Mesendoderm (in vitro differentiated cells): ENCODE measurements at places on chromosomes 7 and 10.
A peak's percentile ranks its signal among the peaks of the same experiment; 100 is the strongest.

- no peak for DNase-seq
Observed at GRCh38 chr7:80612880-80613279, 25.6 kb upstream of the CD36 start.

GRCh38 chr7:46191776-46192175 is 270.7 kb upstream of the IGFBP3 start:
- no peak for DNase-seq

DNA sequence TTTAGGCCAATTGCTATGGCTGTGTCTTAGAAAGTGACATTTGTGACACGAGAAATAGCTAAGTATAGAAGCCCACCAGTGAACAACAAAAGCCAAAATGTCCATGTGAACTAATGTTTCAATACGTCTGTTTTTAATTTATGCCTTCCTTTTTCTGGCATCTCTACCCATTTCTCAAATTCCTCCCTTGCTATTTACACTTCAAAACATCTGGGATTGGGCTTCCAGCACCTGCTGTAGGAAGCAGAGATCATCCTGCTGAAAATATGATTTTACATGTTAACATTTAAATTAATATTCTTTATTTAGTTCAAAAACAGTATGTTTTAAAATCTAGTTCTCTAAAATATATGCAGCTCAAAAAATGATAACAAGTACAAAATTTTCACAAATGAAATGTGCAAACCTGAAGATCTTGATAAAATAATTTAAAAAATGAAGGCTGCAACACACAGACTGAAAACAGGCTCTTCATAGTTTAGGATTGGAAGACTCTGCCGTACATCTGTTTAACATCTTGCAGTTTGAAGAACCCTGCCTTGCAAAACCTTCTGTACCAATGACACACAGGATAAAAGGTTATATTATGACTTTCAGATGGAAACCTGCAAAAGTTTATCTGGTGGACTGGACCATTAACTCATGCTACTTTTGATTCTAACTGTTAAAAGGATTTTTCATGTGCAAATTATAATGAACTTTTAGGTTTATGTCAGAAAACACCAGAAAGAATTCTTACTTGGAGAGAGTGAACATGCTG is 408.4 kb downstream of the SUGCT start:
- no peak for DNase-seq

DNA sequence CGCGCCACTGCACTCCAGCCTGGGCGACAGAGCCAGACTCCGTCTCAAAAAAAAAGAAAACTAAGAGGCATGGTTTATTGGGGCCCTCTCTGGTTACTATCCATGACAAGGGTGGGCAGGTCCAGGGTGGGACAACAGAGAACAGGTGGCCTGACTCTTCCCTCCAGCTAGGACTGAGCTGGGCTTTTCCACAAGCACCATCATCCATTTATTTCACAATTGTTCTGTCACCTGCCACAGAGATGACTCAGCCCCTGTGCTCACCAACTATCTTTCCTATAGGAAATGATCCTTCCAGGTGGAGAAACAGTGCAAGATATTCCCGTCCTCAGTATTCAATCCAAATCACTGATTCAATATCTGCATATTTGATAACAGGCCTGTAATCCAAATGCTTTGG is 44.9 kb upstream of the MYL10 start:
- DNase-seq = no peak

GRCh38 chr10:132186488-132187429 is at the start of gene DPYSL4:
TSS of gene DPYSL4 (plus strand) at chr10:132186948. CDS start at chr10:132187064, 116 bp downstream.
- no peak for DNase-seq

GRCh38 chr10:131513445-131513844 is 201.9 kb upstream of the TCERG1L start:
- no peak for DNase-seq

DNA sequence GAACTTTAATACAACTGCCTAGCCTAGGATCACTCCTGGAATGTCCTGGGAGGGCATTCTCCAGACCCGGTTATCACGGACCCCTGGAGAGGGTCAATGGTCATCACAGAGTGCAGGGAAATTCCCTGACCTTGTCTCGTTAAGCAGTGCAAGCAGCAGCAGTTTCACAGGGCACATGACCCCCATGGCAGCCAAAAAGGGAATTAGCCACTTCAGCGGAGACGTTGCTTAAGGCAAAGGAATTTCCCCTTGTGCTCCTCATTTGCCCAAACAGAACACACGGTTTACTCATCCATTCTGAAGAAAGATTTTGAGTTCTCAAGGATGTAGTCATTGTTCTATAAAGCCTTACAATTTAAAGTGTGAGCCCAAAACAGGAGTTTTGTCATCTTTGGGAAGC is 260.3 kb downstream of the SNX13 start:
- peak; percentile 75 for DNase-seq

GRCh38 chr10:3892440-3893425 is 107.7 kb upstream of the KLF6 start:
- peak; percentile 87 for DNase-seq

GRCh38 chr10:29980084-29980483 is 79.3 kb downstream of the JCAD start:
- DNase-seq = no peak
